ENCODE measurements at places on chromosomes 2 and 18. TPM values are rescaled to one million over a fixed set of nuclear protein-coding genes. Genes with fewer than 3 reads are reported as not detected.

GRCh38 chr2:168450171-168450570, 5.9 kb upstream of the CERS6 start:
- DNase-seq = no peak
- H3K4me1 ChIP-seq = no peaks in the 10 kb centered on the region
- H3K36me3 ChIP-seq = no peaks in the 10 kb centered on the region
- H3K27me3 ChIP-seq = no peaks in the 10 kb centered on the region
- H3K27ac ChIP-seq = no peak overlapping the region

DNA sequence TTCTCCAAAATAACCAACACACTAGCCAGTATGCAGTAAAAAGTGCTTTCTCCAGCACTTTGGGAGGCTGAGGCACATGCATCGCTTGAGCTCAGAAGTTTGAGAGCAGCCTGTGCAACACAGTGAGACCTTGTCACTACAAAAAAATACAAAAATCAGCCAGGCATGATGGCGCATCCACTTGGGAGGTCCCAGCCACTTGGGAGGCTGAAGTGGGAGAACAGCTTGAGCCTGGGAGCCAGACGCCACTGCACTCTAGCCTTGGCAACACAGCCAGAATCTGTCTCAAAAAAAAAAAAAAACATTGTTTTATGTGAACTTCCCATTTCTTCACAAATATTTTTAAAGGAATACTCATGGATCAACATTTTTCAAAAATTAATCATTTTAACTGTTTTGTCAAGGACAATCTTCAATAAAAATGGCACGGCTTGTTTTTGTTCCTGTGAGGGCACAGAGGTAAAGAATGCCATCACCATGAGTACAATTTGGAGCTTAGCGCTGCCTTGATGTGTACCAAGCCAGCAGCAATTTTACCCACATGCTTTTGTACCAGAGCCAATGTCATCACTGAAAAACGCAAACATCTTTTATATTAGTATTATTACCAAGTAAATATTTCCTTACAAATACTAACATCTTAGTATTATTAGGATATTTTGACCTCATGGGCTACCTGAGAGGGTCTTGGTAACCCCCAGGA, 26.7 kb downstream of the RAB1A start:
- no peaks in the 10 kb centered on the region for H3K4me1 ChIP-seq
- H3K36me3 ChIP-seq = no peaks in the 10 kb centered on the region
- no peak overlapping the region for H3K4me3 ChIP-seq
- DNase-seq = no peak

DNA sequence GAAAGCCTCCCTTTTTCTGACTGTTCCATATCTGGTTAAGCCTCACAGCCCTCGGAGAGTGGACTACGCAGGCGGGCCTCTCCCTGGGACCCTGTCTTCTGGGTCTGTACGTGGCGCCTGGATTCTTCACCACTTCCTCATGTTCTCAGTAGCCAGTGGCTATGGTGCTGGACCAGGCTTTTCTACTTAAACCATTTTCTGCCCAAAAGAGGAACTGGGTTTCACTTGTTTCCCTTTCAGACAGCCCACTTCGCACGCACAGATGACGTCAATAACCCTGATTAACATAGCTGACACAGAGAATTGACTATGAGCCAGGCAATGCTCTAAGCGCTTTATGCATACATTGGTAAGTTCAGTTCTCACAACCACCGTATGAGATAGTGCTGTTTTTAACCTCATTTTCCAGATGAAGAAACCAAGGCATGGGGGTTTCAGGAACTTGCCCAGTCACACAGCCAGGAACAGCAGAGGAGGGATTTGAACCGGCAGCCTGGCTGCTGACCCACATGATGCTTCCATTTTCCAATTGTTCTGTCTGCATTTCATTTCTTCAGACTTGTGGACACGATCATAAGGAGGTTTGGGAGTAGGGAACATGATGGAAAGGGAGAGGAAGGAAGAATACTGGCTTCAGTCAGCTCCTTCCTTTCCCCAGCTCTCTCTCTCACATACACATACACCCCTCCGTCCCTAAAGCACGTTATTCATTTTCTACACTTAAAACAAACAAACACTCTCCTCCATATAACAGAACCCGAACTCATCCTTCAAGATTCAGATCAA, 41.7 kb downstream of the MYOM1 start:
- no peaks in the 10 kb centered on the region for H3K36me3 ChIP-seq
- H3K27ac ChIP-seq = no peak overlapping the region
- no peaks in the 10 kb centered on the region for H3K4me1 ChIP-seq
- H3K4me3 ChIP-seq = no peak overlapping the region
- peak; percentile 33 for DNase-seq

- no peak overlapping the region for H3K27ac ChIP-seq
- no peak for DNase-seq
- H3K36me3 ChIP-seq = no peaks in the 10 kb centered on the region
- H3K27me3 ChIP-seq = no peaks in the 10 kb centered on the region
These were observed 249.9 kb upstream of the EPAS1 start for GRCh38 chr2:46047290-46047689.

DNA sequence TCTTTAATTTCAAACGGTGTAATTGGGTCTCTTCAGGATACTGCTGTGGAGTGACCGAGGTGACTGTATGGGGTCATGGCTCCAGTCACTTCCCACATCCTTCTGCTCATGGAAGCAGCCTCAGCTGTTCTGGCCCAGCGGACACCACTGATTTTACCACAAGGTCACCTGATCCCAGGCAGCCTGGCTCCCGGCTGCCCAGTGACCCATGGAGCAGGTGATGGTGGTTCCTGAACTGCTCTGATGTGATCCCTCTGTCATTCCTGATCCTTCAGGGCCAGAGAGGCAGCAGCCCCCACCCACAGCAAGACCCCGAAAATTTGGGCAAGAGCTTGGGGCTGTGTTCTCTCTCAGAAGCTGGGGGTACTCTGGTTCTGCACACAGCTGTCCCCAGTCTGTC, 35.5 kb upstream of the HS6ST1 start:
- no peak overlapping the region for H3K4me3 ChIP-seq
- H3K4me1 ChIP-seq = no peaks in the 10 kb centered on the region
- H3K27me3 ChIP-seq = no peaks in the 10 kb centered on the region
- no peak overlapping the region for H3K27ac ChIP-seq
- no peak for DNase-seq

DNA sequence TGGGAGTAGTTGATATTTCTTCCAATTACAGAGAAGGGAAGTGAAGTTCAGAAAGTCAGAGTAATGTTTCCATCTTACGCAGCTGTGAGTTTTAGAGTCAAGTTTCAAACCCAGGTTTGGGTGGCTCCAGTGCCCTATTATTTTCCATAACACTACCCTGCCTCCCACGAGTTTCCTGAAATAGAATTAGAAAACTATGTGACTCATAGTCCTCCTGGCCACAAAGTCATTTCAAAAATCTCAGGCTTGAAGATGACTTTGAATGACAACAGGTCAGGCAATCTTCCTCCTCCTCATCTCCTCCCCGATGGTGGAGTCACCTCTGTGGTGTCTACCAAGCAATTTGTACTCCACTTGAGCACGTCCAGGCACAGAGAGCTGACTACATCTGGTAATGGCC, 212.3 kb upstream of the TRIB2 start:
- no peak overlapping the region for H3K27ac ChIP-seq
- H3K4me3 ChIP-seq = no peak overlapping the region
- no peak for DNase-seq
- H3K27me3 ChIP-seq = no peaks in the 10 kb centered on the region
- H3K36me3 ChIP-seq = no peaks in the 10 kb centered on the region
- peaks cover 4% of the 10 kb centered on the region for H3K4me1 ChIP-seq

- no peak for DNase-seq
- no peaks in the 10 kb centered on the region for H3K36me3 ChIP-seq
- no peaks in the 10 kb centered on the region for H3K27me3 ChIP-seq
- no peak overlapping the region for H3K4me3 ChIP-seq
- H3K27ac ChIP-seq = no peak overlapping the region
- H3K4me1 ChIP-seq = no peaks in the 10 kb centered on the region
These were observed 48.9 kb upstream of the AAK1 start for GRCh38 chr2:69692424-69692823.

DNA sequence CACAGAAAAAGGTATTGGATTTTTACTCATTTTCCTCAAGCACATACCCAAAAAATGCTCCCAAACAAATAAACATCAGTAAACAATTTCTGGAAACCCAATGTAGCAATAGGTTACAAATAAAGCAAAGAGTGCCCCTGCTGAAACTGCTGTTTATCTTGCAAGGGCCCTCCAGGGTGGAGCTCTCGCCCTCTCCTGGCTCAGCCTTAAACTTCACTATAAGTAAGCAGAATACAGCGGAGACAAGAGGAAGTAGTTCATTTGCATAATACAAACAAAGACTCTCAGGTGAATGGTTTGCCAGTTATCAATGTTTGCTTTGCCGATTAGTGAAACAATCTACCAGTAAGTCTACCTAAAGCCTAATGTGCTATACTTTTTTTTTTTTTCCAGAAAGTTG, 437.6 kb downstream of the DLGAP1 start:
- no peak overlapping the region for H3K27ac ChIP-seq
- H3K4me3 ChIP-seq = no peak overlapping the region
- H3K4me1 ChIP-seq = no peaks in the 10 kb centered on the region

GRCh38 chr18:60693426-60693825, 320.9 kb upstream of the MC4R start:
- no peaks in the 10 kb centered on the region for H3K4me1 ChIP-seq
- H3K4me3 ChIP-seq = no peak overlapping the region
- DNase-seq = no peak
- H3K27ac ChIP-seq = no peak overlapping the region
- no peaks in the 10 kb centered on the region for H3K36me3 ChIP-seq
- H3K27me3 ChIP-seq = no peaks in the 10 kb centered on the region

GRCh38 chr2:69565431-69565839, 78.1 kb downstream of the AAK1 start:
- no peaks in the 10 kb centered on the region for H3K27me3 ChIP-seq
- no peak overlapping the region for H3K27ac ChIP-seq
- no peaks in the 10 kb centered on the region for H3K4me1 ChIP-seq
- H3K36me3 ChIP-seq = no peaks in the 10 kb centered on the region
- DNase-seq = peak; percentile 42
- H3K4me3 ChIP-seq = no peak overlapping the region

DNA sequence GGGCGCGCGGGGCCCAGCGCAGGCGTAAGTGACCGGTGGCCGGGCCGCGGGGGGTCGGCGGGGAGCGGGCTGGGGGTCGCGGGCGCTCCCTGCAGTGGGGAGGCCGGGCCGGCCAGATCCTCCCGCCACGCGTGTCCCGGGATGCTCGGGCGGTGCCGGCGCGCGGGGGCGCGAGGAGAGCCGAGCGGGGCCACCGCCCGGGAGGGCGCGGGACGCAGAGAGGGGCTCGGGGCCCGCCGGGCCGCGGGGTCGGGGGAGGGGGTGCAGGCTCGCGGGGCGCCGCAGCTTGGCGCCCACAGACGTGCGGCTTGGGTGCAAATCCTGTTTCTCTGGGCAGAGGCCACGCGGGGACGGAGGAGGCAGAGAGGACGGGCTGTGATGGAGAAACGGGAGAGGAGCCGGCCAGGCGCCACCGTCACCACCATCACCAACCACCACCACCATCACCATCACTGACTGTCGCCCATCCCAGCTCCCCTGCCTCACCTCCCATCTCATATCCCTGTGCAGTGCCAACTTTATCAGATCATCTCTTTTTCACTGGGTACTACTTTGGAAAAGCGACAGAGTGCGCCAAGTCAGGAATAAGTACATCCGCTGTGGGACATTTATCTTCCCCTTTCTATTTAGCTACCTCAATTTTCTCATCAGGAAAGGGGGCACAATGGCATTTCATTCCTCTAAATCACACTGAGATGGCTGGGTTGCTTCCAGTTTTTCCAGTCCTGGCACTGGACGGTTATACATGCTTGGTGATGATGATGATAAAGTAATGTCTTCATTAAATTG, 97.2 kb upstream of the GPR45 start:
- no peaks in the 10 kb centered on the region for H3K36me3 ChIP-seq
- no peak overlapping the region for H3K27ac ChIP-seq
- H3K4me3 ChIP-seq = no peak overlapping the region
- H3K27me3 ChIP-seq = no peaks in the 10 kb centered on the region
- DNase-seq = no peak

DNA sequence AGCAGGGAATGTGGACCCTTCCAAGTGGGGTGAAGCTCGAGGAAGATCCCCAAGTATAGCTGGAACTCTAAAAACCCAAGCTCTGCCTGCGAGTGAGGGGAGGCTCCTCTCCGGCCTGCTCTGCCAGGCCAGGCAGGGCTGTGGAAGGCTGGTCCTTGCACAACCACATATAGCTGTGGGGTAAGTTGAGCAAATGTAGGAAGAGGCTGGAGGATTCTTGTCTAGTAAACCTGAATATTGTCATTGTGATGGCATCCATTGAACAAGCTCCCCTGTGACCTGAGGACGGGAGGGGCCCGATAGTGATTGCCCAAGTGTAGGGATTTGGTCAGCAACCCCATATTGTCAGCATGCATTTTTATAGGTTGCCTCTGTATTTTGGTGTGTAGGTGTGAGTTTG, 103.0 kb downstream of the ACKR3 start:
- no peaks in the 10 kb centered on the region for H3K4me1 ChIP-seq
- H3K4me3 ChIP-seq = no peak overlapping the region
- H3K27me3 ChIP-seq = no peaks in the 10 kb centered on the region
- H3K36me3 ChIP-seq = no peaks in the 10 kb centered on the region

GRCh38 chr2:207505728-207506127, 24.0 kb upstream of the CREB1 start:
- H3K4me1 ChIP-seq = no peaks in the 10 kb centered on the region
- no peak overlapping the region for H3K4me3 ChIP-seq
- H3K27me3 ChIP-seq = no peaks in the 10 kb centered on the region
- no peaks in the 10 kb centered on the region for H3K36me3 ChIP-seq
- no peak for DNase-seq

GRCh38 chr2:218953366-218953954, 6.0 kb upstream of the CDK5R2 start:
- H3K4me1 ChIP-seq = no peaks in the 10 kb centered on the region
- no peak for DNase-seq
- H3K4me3 ChIP-seq = no peak overlapping the region

The DSC1 gene
- total RNA-seq = not detected

The OXER1 gene
- total RNA-seq = not detected

The ST8SIA5 gene
- not detected for total RNA-seq

The DUSP19 gene
- 12.4 TPM for total RNA-seq

All from uterus (tissue), 4 donors.